Uterine smooth muscle cell (primary cell): ENCODE measurements at places on chromosomes 3 and 15. TPM values are rescaled to one million over a fixed set of nuclear protein-coding genes. Genes with fewer than 3 reads are reported as not detected.

CNTN4 gene
- 0.12 and 1.00 TPM in 2 replicates for total RNA-seq

RPP14 gene
- total RNA-seq = 11.6 and 18.0 TPM in 2 replicates

GXYLT2 gene
- 6.1 and 16.1 TPM in 2 replicates for total RNA-seq

ZNF860 gene
- 0.37 and 0.66 TPM in 2 replicates for total RNA-seq

RBP2 gene
- total RNA-seq = not detected in 2 replicates

IGSF10 gene
- total RNA-seq = 0.33 and 0.37 TPM in 2 replicates

RTP1 gene
- total RNA-seq = not detected in 2 replicates

DZIP1L gene
- total RNA-seq = 38.3 and 40.7 TPM in 2 replicates

POC1A gene
- 9.4 and 24.8 TPM in 2 replicates for total RNA-seq

NR1I2 gene
- total RNA-seq = 0.12 TPM in 1 of 2 replicates, not detected in the other

PLA1A gene
- 0.25 and 0.33 TPM in 2 replicates for total RNA-seq

GAP43 gene
- 0.50 and 1.5 TPM in 2 replicates for total RNA-seq

SAMD7 gene
- not detected in 2 replicates for total RNA-seq

GOLGA6D gene
- 0.12 TPM in 1 of 2 replicates, not detected in the other for total RNA-seq

IQCF5 gene
- not detected in 2 replicates for total RNA-seq

SIN3A gene
- total RNA-seq = 29.9 and 34.6 TPM in 2 replicates

PLA2G4D gene
- total RNA-seq = not detected in 2 replicates

KBTBD12 gene
- total RNA-seq = not detected in 2 replicates

ANKUB1 gene
- total RNA-seq = not detected in 2 replicates

COLQ gene
- 0.66 and 0.75 TPM in 2 replicates for total RNA-seq

NECTIN3 gene
- total RNA-seq = 53.0 and 63.2 TPM in 2 replicates

ST8SIA2 gene
- under 0.01 TPM in 1 of 2 replicates, not detected in the other for total RNA-seq

P2RY1 gene
- 0.75 and 1.1 TPM in 2 replicates for total RNA-seq

BLM gene
- 1.7 and 9.7 TPM in 2 replicates for total RNA-seq

ATXN7 gene
- 11.9 and 14.3 TPM in 2 replicates for total RNA-seq

ACTRT3 gene
- total RNA-seq = 3.7 and 4.2 TPM in 2 replicates

ZDHHC19 gene
- total RNA-seq = not detected in 2 replicates

MESP2 gene
- 0.55 and 0.75 TPM in 2 replicates for total RNA-seq

MYZAP gene
- 1.2 and 1.6 TPM in 2 replicates for total RNA-seq
